ENCODE measurements at places on chromosomes 6 and 20. TPM values are rescaled to one million over a fixed set of nuclear protein-coding genes. Genes with fewer than 3 reads are reported as not detected.

CNBD2 gene
- total RNA-seq, result 5.6 TPM

OPN5 gene
- not detected for total RNA-seq

RAMACL gene
- 8.7 TPM for total RNA-seq

POU5F1 gene
- not detected for total RNA-seq

MGME1 gene
- 17.3 TPM for total RNA-seq

HCRTR2 gene
- total RNA-seq, result not detected

MAS1 gene
- not detected for total RNA-seq

Data from thoracic aorta endothelial cell (primary cell).